NCI-H524 (cell line): ENCODE measurements at places on chromosomes 7 and 10.

GRCh38 chr7:70288781-70289456 is 690.6 kb downstream of the AUTS2 start:
- no peak for DNase-seq

GRCh38 chr10:75234683-75235374 is 928 bp downstream of the COMTD1 start:
- DNase-seq: no peak

DNA sequence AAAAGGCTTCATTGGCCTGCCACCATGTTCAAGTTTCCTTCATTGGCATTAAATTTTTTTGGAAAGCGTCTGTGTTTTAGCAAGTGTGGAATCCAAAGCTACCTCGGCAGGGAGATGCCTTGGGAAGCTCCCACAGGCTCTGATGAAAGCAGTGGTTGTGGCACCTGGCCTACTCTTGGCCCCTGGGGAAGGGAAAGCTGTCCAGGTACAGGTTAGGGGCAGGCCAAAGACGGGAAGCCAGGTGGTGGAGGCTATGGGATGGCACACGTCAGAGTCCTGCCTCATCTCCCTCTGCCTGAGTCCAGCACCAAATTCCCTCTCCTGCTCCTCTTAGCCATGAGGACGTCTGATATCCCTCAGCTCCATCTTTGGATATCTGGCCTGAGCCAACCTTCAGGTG is 49.7 kb downstream of the C10orf120 start:
- no peak for DNase-seq

DNA sequence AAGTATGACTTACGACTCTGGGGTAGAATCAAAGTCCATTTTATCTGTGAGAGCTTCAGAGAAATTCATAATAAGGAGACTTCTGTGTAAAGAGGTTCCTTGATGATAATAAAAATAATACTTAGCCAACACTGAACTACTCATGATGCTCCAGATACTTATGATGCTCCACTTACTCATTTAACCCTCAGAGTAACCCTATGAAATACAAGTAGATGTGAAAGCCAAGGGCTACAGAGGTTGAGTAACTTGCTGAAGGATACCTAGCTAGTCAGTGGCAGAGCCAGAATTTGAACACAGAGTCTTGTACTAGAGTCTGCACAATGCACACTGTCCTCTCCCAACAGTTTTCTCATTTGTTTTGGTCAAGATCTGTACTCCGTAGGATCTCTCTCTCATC is 89.5 kb downstream of the HECW1 start:
- no peak for DNase-seq

- DNase-seq: no peak
These were observed 115.5 kb downstream of the BUB3 start for GRCh38 chr10:123269675-123270074.

GRCh38 chr7:15332956-15333355 is 228.9 kb downstream of the AGMO start:
- no peak for DNase-seq

GRCh38 chr7:96424411-96424810 is 102.5 kb upstream of the SLC25A13 start:
- DNase-seq: no peak
